Activated CD4-positive, alpha-beta T cell treated with anti-CD3 and anti-CD28 coated beads, Interleukin-2, amount 50 U/mL, for 1 hour (primary cell): ENCODE measurements at places on chromosomes 6 and 20.

GRCh38 chr6:8074213-8074612, 10.0 kb upstream of the BLOC1S5 start:
- DNase-seq, result no peak

DNA sequence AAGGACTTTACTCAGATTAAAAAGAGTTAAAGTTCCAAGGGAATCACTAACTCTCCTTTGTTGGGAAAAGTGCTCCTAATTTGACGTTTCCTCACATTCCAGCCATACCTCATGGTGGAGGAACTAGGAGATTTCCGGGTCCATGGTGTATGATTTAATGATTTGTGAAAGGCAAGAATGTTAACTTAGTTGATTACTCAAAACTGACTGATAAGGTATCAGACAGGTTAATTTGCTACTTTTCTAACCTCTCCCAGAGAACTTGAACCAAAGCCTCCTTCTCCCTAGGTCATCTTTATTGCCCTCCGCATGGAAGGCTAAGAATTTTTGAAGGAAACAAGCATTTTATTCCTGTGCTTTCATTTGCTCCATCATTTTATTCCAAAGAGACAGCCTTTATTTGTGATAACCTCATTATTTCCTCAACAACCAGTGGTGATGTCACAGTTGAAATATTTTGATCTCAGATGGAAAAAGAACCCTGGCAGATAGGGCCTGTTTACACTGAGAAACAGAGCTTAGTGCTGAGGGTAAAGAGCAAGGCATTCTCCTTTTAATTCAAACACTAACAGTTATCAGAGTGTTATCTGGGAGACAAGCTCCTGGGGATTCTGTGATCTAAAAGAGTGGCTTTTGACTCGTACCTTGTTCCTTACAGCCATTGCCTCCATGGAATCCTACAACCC, 57.4 kb upstream of the BMP2 start:
- no peak for DNase-seq

GRCh38 chr6:158039178-158039557, 57.5 kb downstream of the SYNJ2 start:
- DNase-seq, result no peak

DNA sequence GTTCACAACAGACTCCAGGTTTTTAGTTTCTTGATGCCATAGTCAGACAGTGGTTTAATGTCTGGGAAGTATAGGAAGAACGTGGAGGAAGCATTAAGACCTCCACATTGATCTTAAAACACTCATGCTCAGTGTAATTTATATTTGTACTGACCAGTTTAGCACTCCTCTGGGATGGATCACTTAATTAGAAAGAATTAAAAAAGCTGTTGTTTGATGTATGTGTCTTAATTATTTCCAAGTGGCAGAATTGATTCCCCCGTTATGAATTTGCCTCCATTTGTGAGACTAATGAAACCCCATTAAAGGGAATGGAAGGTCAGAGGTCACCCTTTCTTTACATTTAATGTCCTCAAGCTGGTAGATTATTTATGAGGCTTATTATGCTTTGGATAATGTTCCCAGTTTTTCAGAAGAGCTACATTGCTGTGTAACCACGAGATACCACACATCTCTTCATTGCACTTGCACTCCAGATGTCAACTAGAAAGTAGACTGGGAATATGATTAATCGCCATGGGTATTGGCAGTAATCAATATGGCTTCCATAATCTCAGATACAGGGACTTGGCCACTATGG, 270.0 kb upstream of the JAG1 start:
- no peak for DNase-seq

GRCh38 chr20:44583157-44583556, 778 bp downstream of the PKIG start:
- DNase-seq, result no peak

DNA sequence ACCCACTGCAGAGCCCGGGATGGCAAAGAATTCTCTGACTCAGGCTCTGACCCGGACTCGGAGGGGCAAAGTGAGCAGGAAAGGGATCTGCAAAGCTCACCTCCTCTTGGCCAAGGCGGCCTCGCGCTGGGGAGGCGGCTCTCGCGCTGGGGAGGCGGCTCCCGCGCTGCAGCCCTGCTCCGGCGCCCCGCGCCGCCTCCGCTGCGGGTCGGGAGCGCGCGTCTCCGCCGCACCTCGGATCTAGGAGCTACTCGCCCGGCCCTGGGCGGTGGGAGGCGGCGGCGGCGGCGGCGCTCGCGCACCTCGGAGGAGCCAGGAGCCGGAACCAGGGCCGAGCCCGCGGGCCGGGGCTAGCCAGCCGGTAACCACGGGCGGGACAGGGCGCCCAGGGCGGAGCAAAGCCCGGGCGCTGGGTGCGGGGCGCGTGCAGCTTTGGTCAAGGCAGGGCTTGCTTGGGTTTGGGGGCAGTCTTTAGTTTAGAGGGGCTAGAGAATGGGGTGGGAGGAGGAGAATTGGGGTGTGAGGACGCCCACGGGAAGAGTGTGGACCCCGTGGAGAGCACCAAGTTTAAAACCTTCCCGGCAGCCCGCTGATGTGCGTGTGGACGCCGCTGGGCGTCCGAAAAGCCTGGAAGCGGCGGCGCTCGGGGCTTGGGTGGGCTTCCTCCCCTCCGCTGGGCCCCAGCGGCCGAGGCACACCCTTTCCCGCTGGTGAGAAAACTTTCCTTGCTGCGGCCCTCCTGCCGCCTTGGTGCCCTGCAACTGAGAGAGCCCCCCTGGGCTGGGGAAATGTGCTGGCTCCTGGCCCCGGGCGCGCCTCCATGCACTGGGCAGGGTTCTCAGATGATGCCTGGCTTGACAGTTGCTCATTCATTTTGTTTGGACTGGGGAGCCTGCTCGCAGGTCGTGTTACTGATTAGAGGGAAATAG, at the start of gene MRAP2:
TSS of gene MRAP2 (plus strand) at position 250 of the 929 bp plus-strand sequence. CDS start 21,547 bp downstream, outside the sequence.
- DNase-seq, result no peak

GRCh38 chr6:109027964-109028363, 66.7 kb downstream of the SESN1 start:
- no peak for DNase-seq
